ENCODE measurements at places on chromosomes 7 and 10. TPM values are rescaled to one million over a fixed set of nuclear protein-coding genes. Genes with fewer than 3 reads are reported as not detected.

PWWP2B gene
- 17.8 TPM for total RNA-seq

NCAPG2 gene
- total RNA-seq, result 42.1 TPM

PTPN20 gene
- total RNA-seq, result 3.1 TPM

PILRA gene
- total RNA-seq, result 5.8 TPM

XPNPEP1 gene
- total RNA-seq, result 36.2 TPM

ZNF488 gene
- 11.0 TPM for total RNA-seq

C10orf53 gene
- not detected for total RNA-seq

LIPJ gene
- not detected for total RNA-seq

CREB3L2 gene
- total RNA-seq, result 36.9 TPM

CYP17A1 gene
- total RNA-seq, result not detected

ATRNL1 gene
- total RNA-seq, result 0.78 TPM

LIPF gene
- total RNA-seq, result not detected

H2BK1 gene
- total RNA-seq, result not detected

PLCE1 gene
- 6.2 TPM for total RNA-seq

CYP3A7 gene
- not detected for total RNA-seq

RINT1 gene
- 19.9 TPM for total RNA-seq

SFMBT2 gene
- total RNA-seq, result 5.9 TPM

ZNF736 gene
- total RNA-seq, result not detected

UPP1 gene
- 88.5 TPM for total RNA-seq

EFCAB10 gene
- 2.6 TPM for total RNA-seq

CSGALNACT2 gene
- 18.1 TPM for total RNA-seq

CDK1 gene
- total RNA-seq, result 91.7 TPM

TAS2R4 gene
- 0.12 TPM for total RNA-seq

KEL gene
- not detected for total RNA-seq

MAP3K8 gene
- 16.9 TPM for total RNA-seq

TSPAN33 gene
- 6.4 TPM for total RNA-seq

ZFAND2A gene
- total RNA-seq, result 53.6 TPM

ACTR1A gene
- total RNA-seq, result 90.2 TPM
